ENCODE measurements at places on chromosomes 12 and 14.

DNA sequence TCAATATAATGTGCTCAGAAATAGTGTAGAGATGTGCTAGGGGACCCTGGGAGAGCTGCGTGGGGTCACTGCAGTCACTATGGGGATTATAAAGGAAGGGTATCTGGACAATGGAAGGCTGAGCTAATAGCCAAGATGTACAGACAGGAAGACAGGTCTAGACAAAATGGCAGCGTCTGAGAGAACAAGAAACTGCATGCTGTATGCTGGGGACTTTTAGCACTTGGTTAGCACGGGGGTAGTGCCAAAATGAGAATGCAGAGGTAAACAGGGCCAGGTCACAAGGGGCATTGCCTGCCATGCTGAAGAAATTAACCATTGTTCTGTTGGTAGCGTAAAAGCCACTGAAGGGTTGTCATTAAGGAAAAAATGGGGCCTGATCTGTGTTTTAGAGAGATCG is 308.2 kb downstream of the EMP1 start:
- no peak for DNase-seq

DNA sequence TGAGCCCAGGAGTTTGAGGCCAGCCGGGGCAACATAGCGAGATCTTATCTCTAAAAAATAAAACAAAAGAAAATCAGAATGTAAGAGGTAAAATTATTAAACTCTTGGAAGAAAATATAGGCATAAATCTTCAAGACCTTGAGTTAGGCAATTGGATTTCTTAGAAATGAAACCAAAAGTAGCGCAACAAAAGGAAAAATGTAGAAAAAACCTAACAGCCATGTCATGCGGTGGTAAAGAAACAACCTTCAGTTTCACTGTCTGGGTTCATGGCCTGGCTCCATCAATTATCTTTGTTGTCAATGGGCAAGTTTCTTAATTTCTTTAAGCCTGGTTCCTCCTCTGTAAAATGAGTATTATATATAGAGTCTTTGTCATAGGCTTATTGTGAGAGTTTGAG is 5.6 kb upstream of the GCH1 start:
- DNase-seq = no peak

GRCh38 chr12:132550014-132550802 is 60.2 kb downstream of the LRCOL1 start:
- DNase-seq = no peak

DNA sequence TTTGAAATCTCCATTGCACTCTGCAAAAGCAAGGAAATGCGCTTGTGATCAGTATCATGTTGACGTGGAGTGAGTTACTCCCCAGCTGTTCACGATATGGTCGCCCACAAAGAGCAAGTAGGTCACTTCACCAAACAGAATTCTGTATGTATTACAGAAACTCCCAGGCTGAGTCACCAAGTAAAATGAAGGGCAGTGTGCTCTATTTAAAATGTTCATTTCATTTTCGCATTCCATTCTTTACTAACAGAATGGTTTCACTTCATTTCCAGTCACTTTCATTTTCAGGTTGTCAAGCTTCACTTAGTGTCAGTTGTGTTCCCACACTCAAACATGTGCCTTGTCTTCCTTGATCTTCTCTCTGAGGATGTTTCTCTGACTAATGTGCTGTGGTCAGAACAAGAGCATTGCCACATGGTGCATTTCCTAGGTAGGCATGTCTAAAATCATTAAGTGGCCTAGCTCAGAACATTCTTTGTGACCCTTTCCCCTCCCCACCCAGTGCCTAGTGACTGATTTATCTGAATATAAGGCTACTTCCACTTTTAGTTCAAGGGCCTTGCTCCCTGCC is 391.2 kb downstream of the RAD51B start:
- peak; percentile 4 for DNase-seq

DNA sequence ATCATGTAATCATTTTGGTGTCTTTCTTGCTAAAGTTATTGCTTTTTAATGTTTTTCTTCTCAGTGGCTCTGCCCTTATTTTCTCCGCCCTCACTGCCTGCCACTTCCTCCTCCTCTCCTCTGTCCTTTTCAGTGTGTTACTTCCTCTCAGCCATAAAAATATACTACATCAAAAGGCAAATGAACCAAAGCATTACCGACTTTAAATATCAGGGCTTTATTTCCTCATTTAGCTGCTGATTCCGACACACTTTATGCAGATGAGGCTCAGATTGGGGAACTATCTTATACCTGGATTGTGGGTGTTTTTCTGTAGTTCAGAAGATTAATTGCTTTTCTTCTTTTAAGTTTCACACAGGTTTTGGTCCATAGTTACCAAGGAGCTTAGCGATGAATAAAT is 118.1 kb downstream of the CMAS start:
- DNase-seq = no peak

DNA sequence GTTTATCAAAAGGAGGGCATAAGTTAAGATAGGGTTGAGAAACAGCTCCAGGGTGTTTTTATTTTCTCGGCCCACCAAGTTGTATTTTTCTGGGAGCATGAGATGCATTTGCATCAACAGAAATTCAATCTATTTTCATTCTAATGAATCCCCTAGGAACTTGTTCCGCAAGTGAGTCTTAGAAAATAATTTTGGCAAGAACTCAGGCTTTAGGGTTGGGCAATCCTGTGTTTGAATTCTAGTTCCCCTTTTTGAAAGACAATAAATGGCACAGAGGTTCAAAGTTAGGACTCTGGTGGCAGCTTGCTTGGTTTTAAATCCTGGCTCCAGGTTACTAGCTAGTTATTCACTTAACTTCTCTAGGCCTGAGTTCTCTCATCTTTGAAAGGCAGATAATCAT is 23.7 kb downstream of the SLC5A8 start:
- no peak for DNase-seq

DNA sequence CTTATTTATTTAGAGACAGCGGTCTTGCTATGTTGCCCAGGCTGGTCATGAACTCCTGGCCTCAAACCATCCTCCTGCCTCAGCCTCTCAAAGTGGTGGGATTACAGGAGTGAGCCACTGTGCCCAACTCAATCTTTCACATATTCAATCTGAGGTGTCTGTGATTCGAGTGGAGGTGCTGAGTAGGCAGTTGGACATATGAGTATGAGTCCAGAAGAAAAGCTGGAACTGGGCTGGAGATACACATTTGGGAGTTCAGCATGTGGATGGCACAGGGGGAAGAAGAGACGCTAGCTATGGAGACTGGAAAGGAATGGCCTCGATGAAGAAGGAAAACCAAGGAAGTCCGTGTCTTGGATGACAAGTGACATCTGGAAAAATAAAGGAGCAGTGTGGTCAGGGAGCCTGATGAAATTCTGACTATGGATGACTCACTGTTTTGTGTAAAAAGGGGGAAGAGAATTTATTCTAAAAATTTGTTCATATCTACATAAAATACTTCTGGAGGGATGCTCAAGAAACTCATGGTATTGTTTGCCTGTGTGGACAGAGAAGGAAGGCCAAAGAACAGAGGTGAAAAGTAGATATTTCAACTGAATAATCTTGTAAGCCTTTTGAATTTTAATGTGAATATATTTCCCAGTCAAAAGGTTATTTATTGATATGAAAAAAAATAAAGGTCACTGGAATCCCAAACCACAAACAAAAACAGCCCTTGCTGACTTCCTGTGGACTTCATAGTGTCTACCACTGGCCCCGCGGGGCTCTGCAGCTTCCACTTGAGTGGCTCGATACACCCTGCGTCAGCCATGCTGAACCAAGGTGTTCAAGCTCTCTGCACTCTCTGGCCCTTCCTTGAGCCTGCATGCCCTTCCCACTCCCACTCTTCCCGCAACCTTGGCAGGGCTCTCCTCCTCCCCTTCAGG is 8.9 kb upstream of the LTA4H start:
- no peak for DNase-seq

GRCh38 chr14:78197051-78197450 is 26.9 kb downstream of the NRXN3 start:
- DNase-seq = no peak

DNA sequence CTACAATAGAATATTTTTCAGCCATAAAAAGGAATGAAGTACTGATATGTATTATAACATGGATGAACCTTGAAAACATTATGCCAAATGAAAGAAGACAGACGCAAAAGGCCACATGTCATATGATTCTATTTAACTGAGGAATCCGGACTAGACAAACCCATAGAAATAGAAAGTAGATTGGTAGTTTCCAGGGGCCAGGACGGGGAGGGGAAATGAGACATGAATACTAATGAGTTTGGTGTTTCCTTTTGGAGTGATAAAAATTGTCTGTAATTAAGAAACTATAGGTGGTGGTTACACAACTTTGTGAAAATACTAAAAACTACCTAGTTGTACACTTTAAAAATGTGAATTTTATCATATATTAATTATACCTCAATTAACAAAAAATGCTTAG is 247.6 kb downstream of the BCAT1 start:
- DNase-seq = no peak

DNA sequence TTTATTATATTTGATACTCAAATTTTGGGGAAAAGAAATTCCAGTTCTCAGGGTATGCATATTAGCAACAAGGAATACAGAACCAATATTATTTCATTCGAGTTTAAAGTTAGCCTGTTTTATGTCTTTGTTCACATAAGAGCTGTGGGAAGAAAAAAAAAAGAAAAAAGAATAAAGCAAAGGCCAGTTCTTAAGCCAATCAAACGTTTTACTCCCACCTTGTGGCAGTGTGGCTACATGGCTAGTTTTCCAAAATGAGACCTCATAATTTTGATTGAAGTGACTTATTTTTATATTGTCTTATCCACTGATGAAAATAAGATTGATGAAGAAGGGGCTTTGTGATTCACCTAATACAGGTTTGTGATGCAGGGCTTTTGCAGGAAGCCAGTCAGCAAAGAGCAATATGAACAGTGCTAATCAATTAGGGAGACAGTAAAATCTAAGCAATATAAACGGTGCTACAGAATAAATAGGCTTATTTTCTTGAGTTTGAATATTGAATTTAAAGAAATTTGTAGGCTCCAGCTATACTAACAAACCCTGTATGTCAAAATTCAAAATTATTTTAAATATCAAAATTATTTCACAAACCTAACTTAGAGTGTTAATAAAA is 624.1 kb upstream of the FOXG1 start:
- DNase-seq = no peak

- DNase-seq = no peak
Observed at GRCh38 chr12:31122481-31122880, 48.8 kb downstream of the DDX11 start.

GRCh38 chr12:124397807-124398577 is 103.1 kb downstream of the RFLNA start:
- no peak for DNase-seq

DNA sequence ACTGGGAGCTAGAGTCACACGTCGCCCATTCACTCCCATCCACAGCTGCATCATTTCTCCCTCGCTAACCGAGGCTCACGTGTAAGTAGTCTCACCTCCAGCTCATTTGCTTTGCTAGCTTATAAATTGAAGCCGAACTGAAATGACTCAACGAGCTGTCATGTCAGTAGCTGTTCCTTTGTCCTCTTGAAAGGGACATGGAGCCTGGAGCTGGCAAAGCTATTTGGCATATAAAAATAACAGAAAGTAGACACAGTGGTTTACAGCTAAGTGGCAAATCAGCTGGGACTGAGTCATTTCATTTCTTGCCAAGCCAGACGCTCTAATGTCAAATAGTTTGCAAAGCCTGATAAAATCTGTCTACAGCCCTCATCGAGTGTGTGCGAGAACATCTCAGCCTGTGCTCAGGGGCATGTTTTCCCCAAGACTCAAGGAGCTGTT is 114.4 kb upstream of the TMEM233 start:
- DNase-seq = no peak

GRCh38 chr14:40188006-40188405 is 755.8 kb upstream of the FBXO33 start:
- DNase-seq = no peak

DNA sequence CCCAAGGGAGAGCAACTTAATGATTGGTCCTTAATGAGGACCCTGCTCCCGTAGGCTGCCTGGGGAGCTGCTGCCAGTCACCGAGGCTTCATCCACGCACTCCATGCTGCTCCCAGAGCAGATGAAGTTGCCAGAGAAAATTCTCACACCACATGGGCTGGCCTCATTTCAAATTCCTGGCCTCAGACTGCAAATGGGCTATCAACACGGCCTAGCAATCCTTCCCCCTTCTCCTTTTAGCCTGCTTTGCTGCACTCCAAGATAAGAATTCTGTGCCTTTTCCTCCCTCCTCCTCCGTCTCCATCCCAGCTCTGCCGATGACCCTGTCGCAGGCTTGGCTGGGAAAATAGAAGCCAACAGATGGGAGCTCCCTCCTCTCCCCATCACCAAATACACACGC is 10.8 kb upstream of the DGLUCY start:
- no peak for DNase-seq

- no peak for DNase-seq
Observed at GRCh38 chr12:98352218-98352811, 163.1 kb upstream of the TMPO start.

Data from CMK (cell line).